NCI-H510A (cell line): ENCODE measurements at places on chromosomes 6 and 20.

GRCh38 chr6:136716917-136717715, 75.2 kb downstream of the MAP3K5 start:
- no peak for DNase-seq

DNA sequence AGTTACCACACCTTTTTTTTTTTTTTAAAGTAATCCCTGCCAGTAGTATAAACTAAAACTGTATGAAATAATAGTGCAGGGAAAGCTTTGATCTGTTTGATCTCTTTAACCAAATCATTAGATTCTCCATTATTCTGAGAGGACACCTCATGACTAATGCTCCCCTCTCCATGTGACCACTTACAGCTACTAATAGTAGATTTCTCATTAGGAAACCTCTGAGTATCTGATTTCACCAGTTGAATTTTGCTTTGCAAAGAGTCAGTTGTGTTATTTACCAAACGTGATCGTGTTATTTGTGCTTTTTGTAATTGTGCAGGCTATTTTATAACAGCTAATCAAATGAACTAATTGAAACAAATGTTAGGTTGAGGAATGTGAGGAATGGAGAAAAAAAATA, 12.5 kb downstream of the CASP8AP2 start:
- no peak for DNase-seq

DNA sequence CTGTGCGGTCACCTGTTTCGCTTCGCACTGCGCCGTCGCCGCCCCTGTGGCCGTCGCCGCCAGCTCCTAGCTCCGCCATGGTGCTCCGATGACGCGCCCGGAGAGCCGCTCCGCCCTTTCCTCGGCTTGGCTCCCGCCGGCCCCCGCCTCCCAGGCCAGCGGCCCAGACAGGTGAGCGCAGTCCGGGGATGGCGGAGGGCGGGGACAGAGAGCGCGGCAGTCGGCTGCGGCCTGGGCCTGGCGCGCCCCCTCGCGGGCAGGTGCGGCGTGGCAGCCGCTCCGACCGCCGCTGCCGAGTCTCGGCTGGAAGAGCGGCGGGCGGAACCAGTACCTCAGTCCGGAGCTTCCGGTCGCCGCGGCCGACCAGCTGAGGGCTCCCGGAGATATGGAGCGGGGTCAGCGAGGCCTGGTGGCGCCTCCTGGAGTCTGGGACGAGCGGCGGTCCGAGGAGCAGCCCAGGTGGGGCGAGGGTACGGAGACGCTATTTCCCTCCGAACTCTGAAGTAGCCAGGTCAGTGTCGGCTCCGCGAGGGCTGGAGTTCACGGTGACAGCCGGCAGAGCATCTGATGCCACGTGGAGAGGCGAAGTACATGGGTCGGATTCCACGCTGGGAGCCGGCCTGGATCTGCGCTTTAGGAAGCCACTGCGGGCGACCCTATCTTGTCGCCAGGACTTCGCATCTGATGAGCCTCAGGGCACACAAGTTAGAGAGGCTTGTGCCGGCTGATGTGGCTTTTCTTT, at the start of gene MAP7:
MAP7 (minus strand) TSS at position 93 of the 742 bp plus-strand sequence; CDS start at position 79, 14 bp downstream.
- DNase-seq, result peak; percentile 86

DNA sequence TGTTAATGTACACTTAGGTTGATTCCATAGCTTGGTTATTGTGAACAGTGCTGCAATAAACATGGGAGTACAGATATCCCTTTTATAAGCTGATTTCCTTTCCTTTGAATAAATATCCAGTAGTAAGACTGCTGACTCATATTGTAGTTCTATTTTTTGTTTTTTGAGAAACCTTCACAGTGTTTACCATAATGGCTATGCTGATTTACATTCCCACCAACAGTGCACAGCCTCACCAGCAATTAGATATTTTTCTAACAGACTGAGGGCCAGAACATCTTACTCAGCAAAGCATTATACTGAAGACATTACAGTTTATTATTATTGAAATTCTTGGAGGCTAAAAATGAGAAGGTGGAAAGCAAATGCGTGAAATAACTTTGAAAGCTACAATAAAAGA, 187.3 kb upstream of the HEY2 start:
- DNase-seq, result no peak

DNA sequence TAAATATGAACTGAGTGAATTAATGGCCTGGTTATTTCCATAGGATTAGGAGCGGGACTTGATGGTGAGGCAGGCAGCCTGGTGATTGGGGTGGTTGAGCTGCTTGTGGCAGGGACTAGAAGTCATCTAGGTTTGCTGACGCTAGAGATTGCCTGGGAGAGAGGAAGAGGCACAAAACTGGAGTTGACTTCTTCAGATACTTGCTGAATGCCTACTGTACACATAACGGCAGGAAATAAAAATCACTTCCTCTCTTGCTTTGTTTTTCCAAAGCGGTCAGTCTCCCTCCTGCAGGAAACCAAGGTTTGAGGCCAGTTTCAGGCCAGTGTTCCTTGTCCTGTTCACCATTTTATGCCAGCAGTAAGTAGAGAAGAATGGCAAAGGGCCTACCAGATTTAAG, 36.7 kb upstream of the MYLIP start:
- no peak for DNase-seq

- no peak for DNase-seq
Measured at GRCh38 chr6:136751522-136751956, 40.7 kb downstream of the MAP3K5 start.

DNA sequence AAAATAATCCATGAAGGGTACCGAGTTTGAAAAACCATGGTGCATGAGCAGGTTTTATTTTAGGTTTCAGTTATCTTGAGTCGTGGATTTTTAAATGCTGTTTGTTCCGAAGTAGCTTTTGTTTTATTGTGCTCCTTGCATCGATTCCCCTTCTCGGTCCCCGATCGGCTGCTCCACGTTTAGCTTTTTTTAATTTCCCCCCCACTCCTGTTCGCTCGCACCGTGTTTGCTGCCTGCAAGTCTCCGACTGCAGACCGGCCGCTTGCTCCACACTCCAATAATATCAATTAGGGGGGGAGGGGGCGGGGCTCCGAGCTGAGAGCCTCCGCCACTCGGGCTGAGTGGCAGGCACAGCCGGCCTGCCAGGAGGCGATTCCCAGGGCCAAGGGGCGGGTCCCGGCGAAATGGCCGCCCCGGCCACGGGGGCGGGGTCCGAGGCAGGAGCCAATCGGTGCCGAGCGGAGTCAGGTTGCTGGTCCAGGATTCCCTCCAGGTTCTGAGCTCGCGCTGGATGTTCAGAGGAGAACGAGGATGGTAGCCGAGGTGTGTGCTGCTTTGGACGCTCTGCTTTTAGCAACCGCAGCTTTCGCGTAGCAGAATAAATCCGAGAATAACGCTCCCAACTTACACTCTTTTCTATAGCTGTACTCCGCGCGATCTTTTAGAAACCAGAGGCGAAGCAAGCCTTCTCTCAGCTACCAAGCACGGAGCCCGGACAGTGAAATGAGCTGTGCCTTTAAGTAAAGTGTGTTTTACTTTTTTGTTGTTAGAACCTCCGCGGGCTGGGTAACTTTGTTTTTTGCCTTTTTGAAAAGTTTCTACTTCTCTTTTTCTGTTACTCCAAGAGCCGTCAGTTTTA, at the start of gene EPHA7:
EPHA7 (minus strand) TSS at position 256 of the 859 bp plus-strand sequence; CDS start at position 38, 218 bp downstream.
- peak; percentile 92 for DNase-seq

DNA sequence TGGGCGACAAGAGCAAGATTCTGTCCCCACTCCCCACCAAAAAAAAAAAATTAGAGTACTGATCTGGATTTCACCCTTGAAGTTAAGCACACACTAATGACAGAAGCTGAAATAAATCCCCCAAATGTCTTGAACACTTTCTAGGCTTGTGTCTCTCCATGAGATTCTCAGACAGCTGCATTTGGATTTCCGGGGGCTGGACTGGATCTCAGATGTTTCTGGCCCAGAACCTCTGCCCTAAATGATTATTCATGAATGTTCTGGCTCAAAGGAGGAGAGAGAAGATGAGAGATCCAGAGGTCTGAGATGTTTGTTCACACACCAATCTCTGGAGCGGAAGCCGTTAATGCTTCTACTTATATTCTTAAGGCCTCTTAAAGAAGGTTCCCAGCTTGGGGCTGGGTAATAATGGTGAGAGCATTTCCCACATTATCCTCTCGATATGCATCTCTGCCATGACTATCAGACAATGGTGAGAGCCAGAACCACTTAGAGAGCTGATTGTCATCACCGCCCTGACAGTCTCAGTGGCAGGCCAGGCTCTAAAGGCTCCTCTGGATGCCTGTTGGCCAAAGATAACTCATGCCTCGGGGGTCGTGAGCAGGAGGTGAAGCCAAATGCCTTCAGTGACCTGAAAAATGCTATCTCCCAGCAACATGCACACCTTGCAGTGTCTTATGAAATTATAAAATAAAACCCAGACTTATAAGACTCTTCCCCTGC, 127.9 kb upstream of the AGPAT4 start:
- no peak for DNase-seq

DNA sequence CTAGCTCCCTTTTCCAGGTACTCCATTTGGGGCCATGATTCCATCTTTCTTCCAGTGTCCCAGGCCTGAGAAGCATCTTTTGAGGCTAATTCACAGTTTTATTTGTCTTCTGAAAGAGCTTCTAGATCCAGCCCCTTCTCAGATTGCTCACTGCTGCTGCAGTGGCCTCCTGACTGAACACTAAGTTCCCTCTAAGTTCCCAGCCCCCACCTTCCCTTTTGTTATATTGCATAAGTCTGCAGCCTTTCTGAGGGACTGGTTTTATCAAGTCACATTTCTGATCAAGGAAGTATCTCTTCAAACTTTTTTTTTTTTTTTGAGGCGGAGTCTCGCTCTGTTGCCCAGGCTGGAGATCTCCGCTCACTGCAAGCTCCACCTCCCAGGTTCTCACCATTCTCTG, 10.7 kb downstream of the MAPRE1 start:
- no peak for DNase-seq

GRCh38 chr20:54062812-54063280, 7.5 kb downstream of the BCAS1 start:
- DNase-seq, result no peak

- DNase-seq, result no peak
Measured at GRCh38 chr6:11198663-11199603, 33.5 kb downstream of the NEDD9 start.

DNA sequence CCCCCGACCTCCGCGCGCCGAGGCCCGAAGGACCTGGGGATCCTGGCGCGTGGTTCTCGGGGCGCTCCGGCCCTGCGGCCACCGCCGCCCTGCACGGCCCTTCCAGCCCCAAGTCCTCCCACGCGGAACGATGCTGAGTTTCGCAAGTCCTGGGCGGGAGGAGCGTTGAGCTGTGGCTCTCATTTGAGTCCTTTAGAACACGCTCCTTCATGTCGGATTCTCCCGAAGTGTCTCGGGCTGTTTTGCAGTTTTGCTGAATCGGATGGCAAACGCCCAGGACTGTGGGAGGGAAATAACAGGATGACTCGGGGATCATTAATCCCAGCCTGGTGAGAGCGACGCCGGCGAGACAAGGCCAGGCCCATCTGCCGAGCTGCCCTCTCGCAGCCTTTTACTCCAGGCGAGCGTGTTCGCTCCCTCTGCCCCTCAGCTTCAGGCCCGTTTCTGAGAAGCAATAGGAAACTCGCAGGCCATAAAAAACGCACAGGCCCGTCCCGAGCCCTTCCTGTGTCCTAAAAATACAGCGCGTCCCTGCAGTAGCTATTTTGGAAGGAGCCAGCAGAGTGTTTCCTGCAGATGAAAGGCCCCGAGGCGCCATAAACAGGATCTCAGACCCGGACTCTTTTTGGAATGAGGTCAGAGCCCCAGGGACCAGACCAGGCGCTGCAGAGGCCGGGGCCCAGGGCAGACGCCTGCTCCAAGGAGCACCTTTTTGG, 153.5 kb downstream of the DLL1 start:
- no peak for DNase-seq

- no peak for DNase-seq
Measured at GRCh38 chr20:45722047-45722446, at the start of gene SPINT4. Gene SPINT4, plus strand, starts transcription at chr20:45722347. Its CDS starts 21 bp downstream, at chr20:45722368.

DNA sequence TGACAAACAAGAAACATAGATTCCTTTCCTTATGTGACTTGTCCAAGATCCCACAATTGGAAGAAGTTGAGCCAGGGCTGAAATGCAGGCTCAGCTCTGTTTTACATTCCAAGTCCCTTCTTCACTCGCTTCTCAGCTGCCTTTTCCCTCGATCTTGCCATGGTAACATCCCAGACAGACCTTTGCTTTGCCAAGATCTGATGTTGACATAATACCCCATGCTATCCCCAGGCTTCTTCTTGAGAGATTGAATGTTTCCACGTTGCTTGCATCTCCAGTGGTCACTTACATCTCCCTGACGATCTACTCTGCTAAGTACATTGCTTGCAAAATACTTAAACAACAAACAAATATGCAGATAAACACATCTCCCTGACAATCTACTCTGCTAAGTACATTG, 63.5 kb downstream of the TBXT start:
- DNase-seq, result no peak

GRCh38 chr6:42409581-42409980, 42.1 kb downstream of the TRERF1 start:
- DNase-seq, result no peak

DNA sequence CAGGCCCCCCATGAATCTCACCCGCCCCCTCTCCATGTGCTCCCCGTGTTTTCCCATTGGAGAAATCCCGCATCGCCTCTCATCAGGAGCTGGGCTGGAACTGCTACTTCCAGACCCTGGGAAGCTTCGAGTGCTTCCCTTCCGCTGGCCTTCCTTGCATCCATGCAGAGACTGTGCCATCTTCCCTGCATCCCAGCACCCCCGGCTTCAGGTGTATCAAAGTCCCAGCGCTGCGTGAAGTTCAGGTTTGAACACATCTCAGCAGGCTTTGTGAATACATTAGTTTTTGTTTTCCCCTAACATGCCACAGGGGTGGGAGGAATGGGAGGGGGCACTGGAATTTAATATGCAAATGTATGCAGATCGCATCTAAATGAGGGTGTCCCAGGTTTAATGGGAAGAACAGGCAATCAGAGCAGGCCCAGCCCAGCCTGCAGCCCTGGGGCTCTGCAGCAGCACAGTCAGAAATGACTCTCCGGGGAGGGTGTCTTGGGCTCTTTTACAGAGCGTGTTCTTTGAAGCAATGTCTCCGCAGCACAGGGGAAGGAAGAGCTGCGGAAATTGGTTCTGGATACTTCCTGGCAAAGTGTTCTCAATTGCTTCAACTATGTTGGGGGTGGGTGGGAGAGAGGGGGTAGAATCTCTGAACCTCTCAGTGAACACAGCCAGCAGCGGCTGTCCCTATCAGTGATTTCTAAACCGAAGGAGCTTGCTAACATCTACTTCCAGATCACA, 8.3 kb upstream of the MMP9 start:
- DNase-seq, result no peak

- DNase-seq, result no peak
Measured at GRCh38 chr6:168149015-168149414, 70.0 kb upstream of the FRMD1 start.

GRCh38 chr6:25987845-25988244, 25.2 kb downstream of the TRIM38 start:
- no peak for DNase-seq

DNA sequence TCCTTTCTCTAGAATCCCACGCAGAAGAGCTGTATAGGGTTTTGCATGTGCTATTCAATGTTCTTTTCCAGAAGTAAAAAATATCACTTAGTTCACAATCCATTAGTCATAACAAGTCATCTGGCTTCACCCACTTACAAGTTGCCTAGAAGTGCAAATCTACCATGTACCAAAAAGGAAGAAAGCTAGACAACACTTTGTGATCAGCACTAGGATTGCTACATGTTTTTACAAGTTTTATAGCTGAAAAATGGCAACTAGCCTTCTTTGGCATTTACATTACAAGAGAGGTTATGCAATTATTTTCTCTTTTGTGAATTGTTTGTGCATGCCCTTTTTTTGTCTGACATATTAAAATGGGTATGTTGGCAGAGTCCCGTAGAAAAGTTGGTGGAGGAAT, 85.6 kb upstream of the PTPRK start:
- DNase-seq, result no peak
